ENCODE measurements at places on chromosomes 6 and 20. TPM values are rescaled to one million over a fixed set of nuclear protein-coding genes. Genes with fewer than 3 reads are reported as not detected.

GTSF1L gene
- not detected for total RNA-seq

COL9A1 gene
- not detected for total RNA-seq

TPD52L1 gene
- 10.8 TPM for total RNA-seq

DLL1 gene
- 0.15 TPM for total RNA-seq

CDYL gene
- total RNA-seq, result 20.8 TPM

ELOVL2 gene
- total RNA-seq, result under 0.01 TPM

ENPP4 gene
- 0.50 TPM for total RNA-seq

KIF6 gene
- 0.44 TPM for total RNA-seq

C6orf52 gene
- 0.50 TPM for total RNA-seq

L3MBTL1 gene
- total RNA-seq, result 10.4 TPM

RFX6 gene
- not detected for total RNA-seq

OR2B6 gene
- not detected for total RNA-seq

C6orf15 gene
- not detected for total RNA-seq

XKR7 gene
- under 0.01 TPM for total RNA-seq

VGLL2 gene
- total RNA-seq, result not detected

SAMD3 gene
- 5.1 TPM for total RNA-seq

RIMS4 gene
- 0.17 TPM for total RNA-seq

SLC35F1 gene
- total RNA-seq, result under 0.01 TPM

SSTR4 gene
- not detected for total RNA-seq

ANKRD66 gene
- not detected for total RNA-seq

LIN28B gene
- not detected for total RNA-seq

SLC13A3 gene
- 6.0 TPM for total RNA-seq

SYCP2L gene
- not detected for total RNA-seq

HLA-DPB1 gene
- total RNA-seq, result 1.8 TPM

RAB5IF gene
- total RNA-seq, result 71.6 TPM

SLC35D3 gene
- not detected for total RNA-seq

TBX18 gene
- total RNA-seq, result 55.7 TPM

KIAA1755 gene
- total RNA-seq, result 4.1 TPM

RAB32 gene
- total RNA-seq, result 119 TPM

BPIFB4 gene
- not detected for total RNA-seq

BMP2 gene
- 20.7 TPM for total RNA-seq

TRIM10 gene
- not detected for total RNA-seq

SLC22A7 gene
- not detected for total RNA-seq

WFDC5 gene
- total RNA-seq, result not detected

TSPO2 gene
- not detected for total RNA-seq

PAX1 gene
- not detected for total RNA-seq

HLA-DOA gene
- under 0.01 TPM for total RNA-seq

WFDC12 gene
- not detected for total RNA-seq

Measured in smooth muscle cell of trachea (primary cell).